Posterior cingulate gyrus (tissue), 11 donors: ENCODE measurements at places on chromosomes 12 and 14.

GRCh38 chr12:76920172-76921099, 41.6 kb upstream of the CSRP2 start:
- DNase-seq, result no peak

GRCh38 chr12:85188619-85189018, 91.4 kb upstream of the ALX1 start:
- no peak for DNase-seq

GRCh38 chr12:4160314-4161040, 113.1 kb upstream of the CCND2 start:
- DNase-seq, result no peak

GRCh38 chr14:52000019-52000582, 10.8 kb downstream of the RTRAF start:
- DNase-seq, result no peak

GRCh38 chr14:61631045-61631687, 64.1 kb upstream of the HIF1A start:
- DNase-seq, result no peak

DNA sequence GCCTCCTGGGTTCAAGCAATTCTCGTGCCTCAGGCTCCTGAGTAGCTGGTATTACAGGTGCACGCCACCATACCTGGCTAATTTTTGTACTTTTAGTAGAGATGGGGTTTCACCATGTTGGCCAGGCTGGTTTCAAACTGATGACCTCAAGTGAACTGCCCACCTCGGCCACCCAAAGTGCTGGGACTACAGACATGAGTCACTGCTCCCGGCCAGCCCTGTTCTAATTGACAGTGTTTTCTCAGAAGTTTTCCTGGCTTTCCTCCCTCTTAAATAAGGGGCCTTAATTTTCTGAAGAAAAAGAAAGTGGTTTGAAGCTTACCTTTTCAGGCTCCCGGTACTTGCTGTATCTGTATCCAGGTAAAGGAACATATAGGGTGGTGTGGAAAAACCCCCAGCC, 1.7 kb downstream of the HAL start:
- no peak for DNase-seq

- DNase-seq, result no peak
These were observed 37.2 kb downstream of the TIMELESS start for GRCh38 chr12:56411781-56412639.

DNA sequence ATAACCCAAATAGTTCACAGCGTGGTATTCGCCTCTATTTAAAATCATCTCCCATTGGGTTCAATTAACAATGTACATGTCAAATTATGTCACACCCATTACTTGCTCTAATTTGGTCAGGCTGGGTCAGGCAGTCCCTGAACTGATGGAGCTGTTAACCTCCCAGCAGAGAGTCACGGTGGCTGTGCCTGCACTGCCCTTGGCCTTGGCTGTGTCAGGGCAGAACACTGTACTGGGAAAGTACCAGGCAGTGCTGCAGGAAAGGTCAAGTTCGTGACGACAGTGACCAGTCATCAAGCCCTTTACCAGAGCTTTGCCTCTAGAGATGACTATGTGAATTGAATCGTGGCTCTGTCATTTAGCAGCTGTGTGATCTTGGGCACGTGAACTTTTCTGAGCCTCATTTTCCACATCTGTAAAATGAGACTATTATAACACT, 100.0 kb downstream of the ARF6 start:
- no peak for DNase-seq

DNA sequence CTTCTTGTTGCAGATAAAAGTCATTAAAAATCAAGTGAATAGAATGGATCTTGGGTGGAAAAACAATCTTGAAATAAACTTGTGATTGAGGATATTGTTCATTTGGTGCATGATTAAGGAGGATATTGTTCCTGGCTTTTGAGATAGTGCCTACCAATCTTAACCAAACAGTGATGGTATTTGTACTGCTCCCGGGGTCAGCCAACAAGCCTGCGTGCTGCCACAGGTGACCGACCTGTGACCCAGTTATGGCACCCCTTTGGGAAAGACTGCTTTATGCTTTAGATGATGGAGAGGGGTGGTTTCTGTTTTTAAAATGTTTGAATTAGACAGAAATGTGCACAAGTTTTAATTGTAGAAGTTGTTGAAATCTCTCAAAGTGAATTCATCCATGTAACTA, 41.6 kb downstream of the SUDS3 start:
- DNase-seq, result no peak

GRCh38 chr14:55123101-55123500, 6.0 kb upstream of the LGALS3 start:
- peak; percentile 18 for DNase-seq

DNA sequence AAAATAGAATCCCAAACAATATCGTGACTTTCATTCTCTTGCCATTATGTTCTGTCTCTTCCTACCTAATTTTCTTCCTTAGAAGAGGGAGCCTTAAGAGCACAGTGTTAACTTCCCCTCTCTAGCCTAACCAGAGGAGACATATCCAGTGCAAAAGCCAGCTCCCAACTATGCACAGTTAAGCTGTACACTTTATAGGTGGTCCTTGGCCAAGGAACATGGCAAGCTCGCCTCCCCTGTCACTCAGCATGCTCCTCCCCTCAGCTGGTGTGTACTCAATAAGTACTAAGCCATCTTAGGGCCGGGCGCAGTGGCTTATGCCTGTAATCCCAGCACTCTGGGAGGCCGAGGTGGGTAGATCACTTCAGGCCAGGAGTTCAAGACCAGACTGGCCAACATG, 255.1 kb upstream of the TMPO start:
- DNase-seq, result no peak

DNA sequence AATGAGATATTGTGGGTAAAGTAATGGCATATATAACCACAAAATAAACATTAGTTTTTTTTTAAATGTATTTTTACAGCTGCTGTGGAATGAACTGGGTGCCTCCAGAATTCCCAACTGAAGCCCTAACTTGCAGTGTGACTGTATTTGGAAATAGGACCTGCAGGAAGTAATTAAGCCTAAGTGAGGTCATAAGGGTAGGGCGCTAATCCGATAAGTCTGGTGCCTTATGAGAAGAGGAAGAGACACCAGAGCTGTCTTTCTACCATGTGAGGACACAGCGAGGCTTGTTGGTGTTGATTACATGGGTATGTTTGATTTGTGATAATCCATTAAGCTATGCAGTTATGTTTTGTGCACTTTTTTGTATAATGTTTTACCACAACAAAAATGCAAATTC, 136.8 kb downstream of the TPH2 start:
- DNase-seq, result no peak

DNA sequence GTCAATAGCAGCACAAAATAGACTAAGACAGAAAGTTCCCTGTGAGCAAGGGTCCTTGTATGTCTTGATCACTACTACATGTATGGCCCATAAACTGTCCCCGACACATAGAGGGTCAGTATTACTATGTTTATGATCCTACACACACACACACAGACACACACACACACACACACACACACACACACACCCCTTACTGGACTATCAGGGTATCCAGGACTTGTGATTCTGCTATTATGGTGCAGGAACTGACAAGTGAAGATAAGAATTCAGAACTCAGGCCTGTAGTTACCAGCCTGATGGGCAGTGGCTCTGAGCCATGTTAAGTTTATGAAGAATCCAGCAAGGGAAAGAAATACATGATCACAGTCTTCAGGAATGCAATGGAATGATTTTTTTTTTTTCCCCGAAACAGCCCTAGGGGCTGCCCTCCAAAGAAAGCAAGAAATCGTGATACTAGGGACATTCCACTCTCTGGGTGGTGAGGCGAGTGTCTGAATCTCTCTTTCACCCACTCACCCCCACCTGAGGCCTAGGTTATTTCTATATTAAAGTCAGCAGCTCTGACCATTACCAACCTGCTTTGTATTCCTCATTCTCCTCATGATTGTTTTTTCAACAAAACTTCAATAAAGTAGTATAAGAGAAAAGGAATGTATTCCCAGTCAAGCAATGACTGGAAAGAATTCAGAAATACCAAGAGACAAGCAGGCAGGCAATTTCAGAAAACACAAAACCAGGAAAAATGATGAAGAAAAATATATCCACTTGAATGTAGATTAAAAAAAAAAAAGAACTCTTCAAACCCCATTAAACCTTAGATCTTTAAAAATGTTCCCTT, 105.8 kb downstream of the AVPR1A start:
- no peak for DNase-seq

- no peak for DNase-seq
These were observed 37.7 kb downstream of the TAOK3 start for GRCh38 chr12:118334939-118335567.

GRCh38 chr12:76300297-76300665, 47.9 kb downstream of the BBS10 start:
- no peak for DNase-seq

- DNase-seq, result no peak
These were observed 213.0 kb upstream of the PDE3A start for GRCh38 chr12:20155374-20155773.

DNA sequence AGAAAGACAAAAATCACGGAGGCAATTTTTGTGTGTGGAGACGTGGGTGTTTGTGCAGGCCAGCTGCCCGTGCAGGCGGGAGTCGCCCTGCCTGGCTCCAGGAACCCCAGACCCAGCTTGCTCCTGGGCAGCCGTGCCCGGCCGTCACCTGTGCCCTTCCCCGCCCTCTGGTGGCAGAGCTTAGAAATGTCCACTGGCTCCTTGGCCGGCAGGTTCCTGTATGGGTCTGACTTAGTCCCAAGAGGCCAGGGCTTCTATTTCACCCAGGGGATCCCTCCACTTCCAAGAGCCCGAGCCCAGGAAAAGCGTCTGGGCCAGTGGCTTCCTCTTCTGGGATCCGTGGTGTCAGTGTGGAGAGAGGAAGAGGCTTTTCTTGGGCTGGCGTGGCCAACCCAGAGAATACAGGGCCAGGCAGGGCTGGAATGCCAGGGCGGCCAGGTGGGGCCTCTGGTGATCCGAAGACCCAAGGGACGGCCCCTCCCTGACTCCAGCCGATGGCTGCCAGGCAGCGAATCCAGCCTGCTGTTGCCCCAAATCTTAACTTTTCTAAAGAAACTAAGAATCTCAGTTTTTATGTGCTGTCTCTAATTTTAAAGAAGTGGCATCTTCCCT, 120.9 kb downstream of the TMEM132C start:
- DNase-seq, result peak; percentile 70

DNA sequence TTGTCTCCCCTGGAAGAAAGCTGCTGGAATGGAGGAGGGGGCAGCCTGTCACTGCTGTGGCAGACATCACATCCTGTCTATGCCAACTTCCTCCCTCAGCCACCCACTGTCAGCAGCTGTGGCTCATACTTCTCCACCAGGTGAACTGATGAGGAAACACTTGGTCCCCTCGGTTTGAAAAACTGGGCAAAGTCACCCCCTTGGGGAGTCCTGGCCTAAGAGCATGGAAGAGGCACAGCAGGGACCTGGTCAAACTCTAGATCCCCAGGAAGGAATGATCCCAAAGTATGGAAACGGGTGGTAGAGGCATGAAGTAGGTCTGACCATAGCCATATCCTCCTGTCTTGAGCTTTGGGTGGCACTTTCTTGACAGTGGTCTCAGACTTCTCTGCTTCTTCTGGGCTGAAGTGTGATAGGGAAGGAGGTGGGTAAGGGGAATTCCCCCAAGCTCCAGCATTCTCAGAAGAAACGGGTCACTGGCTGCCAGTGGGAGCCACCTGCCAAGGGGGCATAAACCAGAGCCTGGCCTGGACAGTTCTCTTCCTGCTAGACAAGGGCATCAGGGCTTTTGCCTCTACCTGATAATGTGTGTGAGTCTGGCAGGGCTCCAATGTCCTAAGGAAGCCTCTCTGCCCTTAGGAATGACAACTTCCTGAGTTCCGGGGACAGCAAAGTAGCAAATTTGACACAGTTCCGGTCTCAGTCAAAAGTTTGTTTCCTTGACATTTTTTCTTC, 36.0 kb downstream of the FMNL3 start:
- DNase-seq, result no peak

DNA sequence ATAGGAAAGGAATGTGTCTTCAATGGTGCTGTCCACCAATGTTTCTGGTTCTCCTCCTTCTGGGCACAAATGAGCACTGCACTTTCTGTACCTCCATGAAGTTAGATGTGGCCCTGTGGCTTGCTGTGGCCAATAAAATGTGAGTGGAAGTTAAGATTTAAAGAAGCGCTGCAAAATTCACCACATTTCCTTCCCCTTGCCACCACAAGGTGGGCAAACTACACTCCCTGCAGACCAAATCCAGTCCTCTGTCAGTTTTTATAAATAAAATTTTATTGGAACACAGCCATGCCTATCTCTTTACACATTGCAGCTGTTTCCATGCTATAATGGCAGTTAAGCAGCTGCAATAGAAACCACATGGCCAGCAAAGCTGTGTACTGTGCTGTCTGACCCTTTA, 141.4 kb upstream of the TMPO start:
- no peak for DNase-seq
